Activated CD4-positive, alpha-beta T cell treated with anti-CD3 and anti-CD28 coated beads, Interleukin-2, amount 50 U/mL, for 4 hours (primary cell): ENCODE measurements at places on chromosomes 1 and 21.

GRCh38 chr1:192776206-192776605 is 32.6 kb upstream of the RGS2 start:
- no peak for DNase-seq

GRCh38 chr1:113141650-113142473 is 68.9 kb downstream of the LRIG2 start:
- DNase-seq, result no peak

- DNase-seq, result no peak
These were observed 161.3 kb downstream of the TSEN15 start for GRCh38 chr1:184212649-184213314.

GRCh38 chr1:155608888-155609225 is 1.2 kb upstream of the MSTO1 start:
- DNase-seq, result no peak

DNA sequence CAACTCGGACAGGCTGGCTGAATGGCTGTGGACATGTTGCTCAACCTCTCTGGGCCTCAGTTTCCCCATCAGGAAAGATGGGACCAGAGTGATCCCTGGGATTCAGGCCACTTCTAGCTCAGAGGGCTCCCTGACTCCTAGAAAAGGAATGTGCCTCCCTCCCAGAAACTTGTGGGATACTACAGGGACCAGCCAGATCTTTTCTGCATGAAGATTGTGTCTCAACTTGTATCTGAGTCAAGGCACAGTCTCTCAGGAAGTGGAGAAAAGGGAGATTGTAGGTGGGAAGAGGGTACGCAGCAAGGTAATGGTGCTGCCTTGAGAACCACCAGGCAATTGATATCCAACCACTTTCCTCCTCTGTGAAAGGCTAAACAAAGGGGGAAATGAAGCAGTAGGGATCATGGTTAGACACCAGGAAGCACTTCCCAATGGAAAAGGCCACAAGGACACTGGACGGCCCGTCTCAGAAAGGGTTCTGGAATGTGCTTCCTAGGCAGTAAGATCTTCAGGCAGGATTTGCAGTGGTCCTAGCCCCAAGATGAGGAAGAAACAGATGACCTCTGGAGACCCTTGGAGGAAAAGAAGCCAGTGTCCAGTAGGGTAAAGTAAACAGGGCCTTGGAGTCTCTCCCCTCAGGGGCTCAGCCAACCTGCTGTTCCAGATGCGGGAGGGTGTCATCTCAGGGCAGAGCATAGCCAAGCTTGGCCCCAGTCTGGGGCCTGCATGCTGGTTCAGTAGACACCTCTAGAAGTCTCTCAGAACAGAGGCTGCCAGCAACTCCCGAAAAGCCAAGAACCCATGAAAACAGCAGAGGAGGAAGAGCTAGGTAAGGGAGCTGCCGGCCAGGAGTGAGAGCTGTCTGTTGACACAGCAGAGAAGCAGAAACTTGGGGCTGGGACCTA is 16.8 kb downstream of the IFFO2 start:
- DNase-seq, result no peak

- no peak for DNase-seq
These were observed 143.9 kb downstream of the NOS1AP start for GRCh38 chr1:162213281-162213912.

- no peak for DNase-seq
These were observed 61.1 kb downstream of the PLXNA2 start for GRCh38 chr1:208182880-208183645.

DNA sequence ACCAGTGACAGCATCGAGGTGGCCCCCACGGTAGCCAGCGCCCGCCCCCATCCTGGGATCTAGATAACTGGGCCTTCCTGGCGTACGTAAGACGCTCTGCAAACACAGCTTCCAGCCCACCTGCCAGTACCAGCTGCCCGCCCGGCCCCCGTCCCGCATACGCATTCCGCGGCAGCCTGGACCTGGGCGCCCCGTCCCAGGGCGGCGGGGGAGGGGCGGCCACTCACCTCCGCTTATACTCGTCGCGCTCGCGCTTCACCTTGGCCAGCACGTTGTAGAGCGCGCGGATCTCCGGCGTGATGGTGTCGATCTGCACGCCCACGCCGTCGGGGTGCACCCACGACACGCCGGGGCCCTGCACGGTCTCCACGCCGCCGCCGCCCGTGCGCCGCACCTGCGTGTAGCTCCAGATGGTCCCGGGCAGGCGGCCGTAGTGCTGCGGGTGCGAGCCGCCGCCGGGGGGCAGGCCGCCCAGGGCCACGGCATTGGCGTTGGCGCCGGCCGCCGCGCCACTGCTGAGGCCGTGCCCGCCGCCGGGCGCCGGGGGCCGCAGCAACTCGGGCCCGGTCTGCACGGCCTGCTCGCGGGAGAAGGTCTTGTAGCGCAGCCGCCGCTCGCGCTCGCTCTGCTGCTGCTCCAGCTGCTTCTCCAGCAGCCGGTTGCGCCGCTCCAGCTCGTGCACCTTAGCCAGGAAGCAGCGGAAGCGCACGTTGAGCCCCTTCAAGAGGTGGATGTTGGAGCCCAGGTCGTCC is 859 bp downstream of the IFFO2 start:
- DNase-seq, result peak; percentile 62

DNA sequence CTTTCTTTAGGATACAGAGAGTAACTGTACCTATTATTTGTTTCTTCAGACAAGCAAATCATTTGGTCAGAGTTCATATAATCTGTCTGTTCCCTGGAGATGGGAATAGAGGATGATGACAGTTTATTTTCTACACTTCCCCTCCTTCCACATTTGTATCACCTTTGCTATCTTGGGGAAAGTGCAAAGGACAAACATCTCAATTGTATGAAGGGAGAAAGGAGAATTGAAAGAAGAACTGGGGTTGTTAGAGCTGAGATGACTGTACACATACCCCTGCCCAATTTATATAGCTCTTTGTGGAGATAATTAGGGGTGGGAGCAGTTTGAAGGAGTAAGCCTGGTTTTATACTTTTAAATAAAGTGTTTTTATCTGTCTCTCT is 14.0 kb downstream of the POLR3GL start:
- DNase-seq, result no peak

- no peak for DNase-seq
These were observed 99.8 kb upstream of the ATP1A1 start for GRCh38 chr1:116273042-116273783.

DNA sequence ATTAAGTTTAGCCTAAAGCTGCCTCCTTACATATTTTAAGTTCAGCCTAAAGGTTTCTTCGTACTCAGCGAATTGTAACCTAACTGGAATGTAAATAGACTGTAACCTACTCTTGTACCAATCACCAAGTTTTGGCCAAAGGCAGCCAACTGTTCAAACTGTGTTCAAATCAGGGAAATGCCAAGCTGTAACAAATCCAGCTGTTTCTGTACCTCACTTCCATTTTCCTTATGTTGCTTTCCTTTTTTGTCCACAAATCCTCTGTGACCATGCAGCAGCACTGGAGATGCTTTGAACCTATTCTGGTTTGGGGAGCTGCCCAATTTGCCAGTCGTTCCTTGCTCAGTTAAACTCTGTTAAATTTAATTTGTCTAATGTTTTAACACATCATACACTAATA is 3.2 kb upstream of the APOBEC4 start:
- no peak for DNase-seq

DNA sequence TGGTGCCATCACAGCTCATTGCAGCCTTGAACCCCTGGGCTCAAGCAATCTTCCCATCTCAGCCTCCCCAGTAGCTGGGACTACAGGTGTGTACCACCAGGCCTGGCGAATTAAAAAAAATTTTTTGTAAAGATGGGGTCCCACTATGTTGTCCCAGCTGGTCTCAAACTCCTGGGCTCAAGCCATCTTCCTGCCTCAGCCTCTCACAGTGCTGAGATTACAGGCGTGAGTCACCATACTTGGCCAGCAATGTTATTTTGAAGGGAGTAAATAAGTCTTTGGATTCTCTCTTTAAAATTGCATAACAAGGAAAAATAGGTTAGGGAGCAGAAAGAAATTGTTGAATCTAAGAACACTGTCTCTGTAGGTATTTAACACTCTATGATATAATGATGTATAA is 111.3 kb downstream of the RPS6KC1 start:
- DNase-seq, result no peak

DNA sequence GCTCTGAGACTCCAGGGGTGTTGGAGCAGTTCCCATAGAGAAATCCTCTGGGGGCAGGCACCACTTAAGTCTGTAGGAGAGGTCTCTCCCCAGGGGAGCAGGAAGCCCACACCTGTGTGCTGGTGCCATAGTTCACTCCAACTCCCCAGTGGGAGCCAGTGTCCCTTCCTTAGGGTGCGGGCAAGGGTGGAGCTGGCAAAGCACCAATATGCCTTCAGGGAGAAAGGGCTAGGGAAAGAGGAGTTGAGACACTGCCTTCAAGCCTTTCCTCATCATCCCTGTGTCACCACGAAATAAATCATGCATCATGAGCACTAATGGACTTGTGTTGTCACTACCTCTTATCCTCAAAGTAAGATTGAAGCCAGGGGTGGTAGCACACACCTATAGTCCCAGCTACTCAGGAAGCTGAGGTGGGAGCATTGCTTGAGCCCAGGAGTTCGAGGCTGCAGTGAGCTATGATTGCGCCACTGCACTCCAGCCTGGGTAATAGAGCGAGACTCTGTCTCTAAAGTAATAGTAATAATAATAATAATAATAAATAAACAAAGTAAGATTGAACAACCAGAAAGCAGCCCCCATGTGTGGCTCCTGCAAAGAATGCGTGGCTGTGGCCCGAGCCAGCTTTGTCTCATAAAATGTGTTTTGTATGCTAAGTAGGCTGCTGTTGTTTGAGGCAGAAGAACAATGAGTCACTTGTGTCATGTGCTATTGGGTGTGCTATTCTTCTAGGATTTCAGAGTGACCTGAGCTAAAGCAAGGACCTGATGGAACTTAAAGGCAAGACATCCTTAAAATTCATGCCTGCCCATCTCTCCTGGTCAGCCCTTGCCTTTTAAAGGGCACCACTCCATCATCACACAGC is 6.7 kb upstream of the TIE1 start:
- no peak for DNase-seq

DNA sequence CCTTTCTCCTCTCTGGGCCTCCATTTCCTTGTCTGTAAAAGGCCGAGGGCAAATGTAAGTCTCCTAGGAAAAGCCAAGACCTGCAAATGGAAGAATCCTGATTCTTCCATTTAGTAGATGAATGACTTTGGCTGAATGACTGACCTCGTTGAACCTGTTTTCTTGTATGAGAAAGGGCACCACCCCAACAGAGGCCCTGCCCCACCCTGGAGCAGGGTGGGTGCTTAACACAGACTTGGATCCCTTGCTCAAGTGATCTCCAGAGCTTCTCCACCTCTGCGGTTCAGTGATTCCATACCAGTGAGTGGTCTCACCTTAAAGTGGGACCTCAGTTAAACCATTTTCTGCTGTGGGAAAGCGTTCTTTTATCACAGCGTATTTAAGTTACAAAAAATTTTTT is 39.0 kb upstream of the GUCA2B start:
- DNase-seq, result no peak

- DNase-seq, result no peak
These were observed 25.5 kb upstream of the C1orf146 start for GRCh38 chr1:92192246-92192645.

GRCh38 chr21:37462087-37462861 is 95.7 kb downstream of the DYRK1A start:
- no peak for DNase-seq

DNA sequence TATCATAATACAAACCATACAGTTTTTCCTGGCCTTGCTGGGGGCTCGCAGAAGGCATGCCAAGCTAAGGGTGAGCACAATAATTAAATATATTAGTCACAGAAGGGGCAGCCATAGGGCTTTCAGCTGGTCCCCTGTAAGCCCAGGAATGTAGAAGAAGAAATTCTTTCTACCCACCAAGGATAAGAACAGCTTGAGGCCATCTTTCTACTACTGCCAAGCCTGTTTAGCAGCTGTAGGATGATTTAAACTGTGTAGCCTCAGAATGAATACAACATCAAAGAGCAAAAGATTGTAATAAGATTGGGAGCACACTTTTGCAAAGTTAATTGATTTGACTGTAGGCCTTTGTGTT is 171.5 kb downstream of the LRRC7 start:
- DNase-seq, result no peak

GRCh38 chr1:181318022-181318857 is 165.1 kb upstream of the CACNA1E start:
- no peak for DNase-seq

DNA sequence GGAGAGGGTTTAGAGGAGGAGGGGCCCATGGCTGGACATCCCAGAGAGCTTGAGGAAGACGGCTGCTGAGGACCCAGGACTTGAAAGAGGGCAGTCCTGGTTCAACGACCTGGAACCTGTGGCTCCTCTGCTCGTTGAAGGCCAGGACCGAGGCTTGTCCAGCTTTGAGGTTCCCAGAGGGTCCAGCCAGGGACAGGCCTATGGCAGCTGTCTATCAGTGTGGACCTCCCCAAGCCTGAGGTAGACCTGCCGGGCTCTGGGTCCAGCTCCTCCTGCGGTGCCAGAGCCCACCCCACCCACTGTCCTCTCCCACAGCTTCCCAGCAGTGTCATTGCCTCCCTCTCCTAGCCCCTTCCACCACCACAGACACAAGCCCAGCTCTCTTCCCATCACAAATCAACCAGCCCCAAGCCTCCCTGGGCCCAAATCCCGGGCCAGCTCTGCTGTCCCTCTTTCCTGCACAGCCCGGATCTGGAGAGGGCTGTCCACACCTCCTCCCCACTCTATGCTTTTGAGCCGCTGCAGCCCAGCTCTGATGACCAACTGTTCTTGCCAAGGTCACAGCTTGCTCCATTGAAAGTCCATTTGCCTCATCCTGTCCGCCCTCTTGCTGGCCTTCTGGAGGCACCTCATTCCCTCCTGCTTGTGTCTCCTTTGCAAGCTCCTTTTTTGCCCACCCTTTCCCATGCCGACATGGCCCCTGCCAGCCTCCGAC is 48.7 kb upstream of the EDN2 start:
- no peak for DNase-seq

DNA sequence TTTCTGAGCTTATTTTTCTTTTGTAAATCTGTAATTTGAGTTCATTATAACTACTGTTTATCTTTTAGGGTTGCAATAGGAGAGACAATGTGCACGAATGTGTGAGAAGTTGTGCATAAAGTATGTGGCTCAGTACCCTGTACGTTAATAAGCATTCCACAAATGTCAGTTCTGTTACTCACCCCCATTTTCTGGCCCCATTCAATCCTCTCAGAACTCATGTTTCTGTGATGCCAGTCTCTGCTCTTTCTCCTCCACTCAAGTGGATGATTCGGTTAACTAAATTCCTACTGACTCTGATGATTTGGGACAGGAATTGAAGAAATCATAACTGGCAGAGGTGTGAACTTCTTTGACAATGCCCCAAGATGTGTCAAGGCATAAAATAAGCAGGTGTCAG is 10.2 kb upstream of the DMRTB1 start:
- no peak for DNase-seq

DNA sequence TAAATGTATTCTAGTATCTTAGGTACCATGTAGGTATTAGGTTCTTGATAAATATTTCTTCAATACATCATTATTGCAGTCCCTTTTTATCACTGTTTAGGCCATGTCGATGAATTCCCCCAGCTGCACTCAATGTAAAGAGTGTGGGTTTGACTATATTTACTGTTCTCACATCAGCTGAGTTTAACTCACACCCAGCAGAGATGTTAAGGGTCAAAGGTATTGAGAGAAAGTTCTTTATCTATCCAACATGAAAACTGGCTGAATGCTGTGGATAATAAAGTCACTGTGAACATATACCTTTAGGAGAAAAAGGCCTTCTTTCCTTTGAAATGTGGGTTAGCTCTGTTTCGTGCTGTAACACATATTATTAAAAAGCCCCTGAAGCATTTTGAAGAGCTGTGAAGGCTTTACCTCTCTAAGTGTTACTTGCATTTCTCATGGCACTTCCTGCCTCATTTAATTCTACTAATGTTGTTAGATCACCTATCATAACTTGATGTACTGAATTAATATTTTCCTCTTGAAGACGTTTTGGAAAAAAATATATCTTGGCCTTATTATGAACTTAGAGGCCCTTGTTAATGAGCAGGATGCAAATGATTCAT is 19.1 kb upstream of the LYST start:
- no peak for DNase-seq

- peak; percentile 12 for DNase-seq
These were observed 4.0 kb downstream of the WDR26 start for GRCh38 chr1:224430511-224431113.
